NCI-H510A treated with DMSO at 0.1 percent for 48 hours (cell line): ENCODE measurements at places on chromosomes 12 and 14.

DNA sequence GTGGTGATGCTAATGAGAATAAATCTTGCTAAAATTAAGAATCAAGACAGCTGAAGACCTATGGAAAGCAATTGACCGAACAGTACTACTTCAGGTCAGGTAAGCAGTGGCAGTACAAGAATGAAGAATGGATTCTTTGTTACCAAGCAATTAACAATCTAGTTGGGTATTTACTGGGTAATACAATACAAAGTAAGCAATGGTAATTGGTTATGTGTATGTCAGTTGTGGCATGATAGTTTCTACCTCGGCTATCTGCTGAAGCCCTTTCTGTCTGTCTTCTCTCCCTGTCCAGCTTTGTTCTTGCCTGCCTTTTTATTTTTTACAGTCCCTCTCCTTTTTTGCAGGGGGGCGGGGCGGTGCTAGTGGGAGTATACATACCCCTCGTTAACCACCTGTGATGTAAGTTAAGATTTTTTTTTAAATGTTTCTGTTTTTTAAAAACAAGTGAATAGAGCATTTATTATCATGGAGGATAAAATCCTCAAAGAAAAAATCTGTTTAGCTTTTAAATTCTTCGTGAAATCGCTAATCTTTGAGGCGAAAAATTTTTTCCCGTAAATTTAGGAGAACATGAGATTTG is 75.9 kb downstream of the RCOR1 start:
- peak; percentile 76 for DNase-seq

DNA sequence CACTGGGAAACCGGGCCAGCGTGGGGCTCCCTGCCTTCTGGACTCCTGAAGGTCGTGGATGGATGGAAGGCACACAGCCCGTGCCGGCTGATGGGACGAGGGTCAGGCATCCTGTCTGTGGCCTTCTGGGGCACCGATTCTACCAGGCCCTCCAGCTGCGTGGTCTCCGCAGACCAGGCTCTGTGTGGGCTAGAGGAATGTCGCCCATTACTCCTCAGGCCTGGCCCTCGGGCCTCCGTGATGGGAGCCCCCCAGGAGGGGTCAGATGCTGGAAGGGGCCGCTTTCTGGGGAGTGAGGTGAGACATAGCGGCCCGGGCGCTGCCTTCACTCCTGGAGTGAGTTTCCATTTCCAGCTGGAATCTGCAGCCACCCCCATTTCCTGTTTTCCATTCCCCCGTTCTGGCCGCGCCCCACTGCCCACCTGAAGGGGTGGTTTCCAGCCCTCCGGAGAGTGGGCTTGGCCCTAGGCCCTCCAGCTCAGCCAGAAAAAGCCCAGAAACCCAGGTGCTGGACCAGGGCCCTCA is 26.9 kb downstream of the HIP1R start:
- no peak for DNase-seq

DNA sequence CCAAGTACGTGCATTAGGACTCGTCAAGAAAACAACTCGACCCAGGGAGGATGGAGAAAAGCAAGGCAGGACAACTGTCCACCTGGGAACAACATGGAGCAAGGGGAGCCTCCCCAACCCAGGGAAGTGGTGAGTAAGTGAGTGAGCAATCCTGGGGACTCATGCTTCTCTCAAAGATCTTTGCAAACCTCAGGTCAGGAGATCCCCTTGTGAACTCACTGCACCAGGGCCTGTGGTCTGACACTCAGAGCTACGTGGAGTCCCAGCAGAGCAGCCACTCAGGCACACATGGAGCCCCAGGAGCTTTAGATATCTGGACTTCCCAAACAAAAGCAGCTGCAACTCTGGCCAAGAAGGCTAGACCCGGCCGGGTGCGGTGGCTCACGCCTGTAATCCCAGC is 12.2 kb upstream of the OR5AU1 start:
- no peak for DNase-seq

DNA sequence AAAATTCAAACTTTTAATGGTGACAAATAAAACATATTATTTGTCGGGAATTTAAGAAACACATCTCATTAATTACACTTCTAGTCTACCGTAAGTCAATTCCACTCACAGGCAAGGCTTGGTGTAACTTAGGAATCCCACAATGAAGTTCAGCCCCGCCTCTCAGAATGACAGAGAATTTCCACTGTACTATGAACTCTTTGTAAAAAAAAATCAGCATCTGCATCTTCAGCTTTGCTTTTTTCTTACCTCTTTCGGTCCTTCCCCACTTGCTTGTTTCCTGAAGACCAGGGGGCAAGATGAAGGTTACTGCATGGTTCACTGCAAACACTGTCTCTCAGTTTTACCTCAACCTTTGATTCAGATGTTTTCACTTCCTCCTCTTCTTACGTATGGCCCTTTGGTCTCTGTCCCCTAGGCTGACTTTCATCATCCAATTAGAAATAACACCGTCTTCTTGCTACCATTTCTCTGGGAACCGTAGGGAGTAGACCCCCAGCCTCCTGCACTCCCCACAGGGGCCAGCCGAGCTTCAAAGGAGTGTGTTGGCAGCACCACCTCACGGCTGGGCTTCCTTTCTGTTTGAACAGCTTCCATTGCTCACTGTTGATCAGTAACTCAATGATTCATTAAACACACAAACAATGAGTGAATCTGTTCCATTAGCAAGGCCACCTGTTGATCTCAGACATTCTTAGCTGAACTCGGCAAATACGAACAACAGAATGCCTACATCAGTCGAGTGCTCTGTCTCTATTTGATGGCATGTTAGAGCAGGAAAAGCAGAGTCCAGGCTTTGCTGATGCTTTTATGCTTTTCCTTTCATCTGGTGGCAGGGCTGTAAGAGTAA is 343.0 kb downstream of the BMP4 start:
- no peak for DNase-seq

DNA sequence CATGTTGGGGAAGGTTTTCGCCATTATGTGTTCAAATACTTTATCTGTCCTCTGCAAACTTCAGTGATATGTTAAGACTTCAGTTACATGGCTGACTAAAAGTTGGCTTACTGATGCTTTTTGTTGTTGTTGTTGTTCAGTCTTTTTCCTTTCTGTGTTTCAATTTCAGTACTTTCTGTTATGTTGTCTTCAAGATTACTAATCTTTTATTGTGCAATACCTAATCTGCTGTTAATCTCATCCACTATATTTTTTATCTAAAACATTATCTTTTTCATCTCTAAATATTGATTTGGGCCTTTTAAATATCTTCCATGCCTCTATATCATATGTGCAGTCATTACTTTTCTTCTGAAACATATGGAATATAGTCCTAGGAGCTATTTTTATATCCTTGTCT is 7.0 kb downstream of the CGRRF1 start:
- DNase-seq, result no peak

- DNase-seq, result no peak
These were observed 18.1 kb downstream of the TMEM253 start for GRCh38 chr14:21118933-21119332.

DNA sequence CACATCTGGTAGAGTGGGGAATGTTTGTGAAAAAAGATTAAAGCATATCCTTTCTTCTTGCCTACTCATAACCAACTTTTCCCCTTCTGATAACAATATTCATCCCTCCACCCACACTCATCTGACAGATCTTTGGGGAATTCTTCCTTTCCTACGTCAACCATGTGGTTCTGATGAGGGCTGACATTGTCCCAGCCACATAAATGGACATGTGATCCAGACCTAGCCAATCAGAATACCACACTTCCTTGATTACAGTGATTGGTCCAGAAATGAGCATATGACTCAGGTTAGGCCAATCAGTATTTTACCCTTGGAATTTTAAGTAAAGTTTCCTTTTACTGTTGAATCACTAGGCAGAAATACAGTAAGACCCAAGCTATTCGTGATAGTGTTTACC is 58.9 kb downstream of the GPR65 start:
- no peak for DNase-seq

GRCh38 chr14:77416836-77417235 is 6.5 kb downstream of the NOXRED1 start:
- no peak for DNase-seq

DNA sequence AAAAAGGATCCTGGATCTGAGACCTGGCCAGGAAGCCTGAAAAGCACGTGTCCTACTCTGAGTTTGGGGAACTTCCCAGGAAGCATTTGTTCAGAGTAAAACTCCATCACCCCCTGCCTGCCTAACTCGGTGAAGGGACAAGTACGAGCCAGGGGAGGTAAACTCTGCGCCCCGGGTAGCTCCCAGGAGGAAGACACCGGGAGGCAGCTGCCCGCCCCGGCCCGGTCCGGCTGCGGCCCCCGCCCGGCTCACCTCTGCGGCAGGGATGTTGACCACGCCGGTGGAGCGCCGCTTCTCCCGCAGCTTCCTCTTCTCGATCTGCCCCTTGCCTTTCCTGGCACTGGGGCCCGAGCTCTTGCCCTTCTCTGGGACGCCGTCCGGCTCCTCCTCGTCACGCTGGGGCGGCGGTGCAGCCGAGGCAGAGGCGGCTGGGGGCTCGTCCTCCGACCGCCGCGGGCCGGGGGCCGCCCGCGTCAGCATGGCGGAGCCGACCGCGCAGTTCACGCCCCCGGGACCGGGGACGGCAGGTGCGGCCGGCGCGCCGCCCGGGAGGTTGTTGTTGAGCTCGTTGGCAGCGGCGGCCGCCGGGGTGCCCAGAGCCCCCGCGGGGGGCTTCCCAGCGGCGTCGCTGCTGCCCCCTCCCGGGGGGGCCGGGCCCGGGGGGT is 1.2 kb downstream of the PAWR start:
- peak; percentile 67 for DNase-seq

DNA sequence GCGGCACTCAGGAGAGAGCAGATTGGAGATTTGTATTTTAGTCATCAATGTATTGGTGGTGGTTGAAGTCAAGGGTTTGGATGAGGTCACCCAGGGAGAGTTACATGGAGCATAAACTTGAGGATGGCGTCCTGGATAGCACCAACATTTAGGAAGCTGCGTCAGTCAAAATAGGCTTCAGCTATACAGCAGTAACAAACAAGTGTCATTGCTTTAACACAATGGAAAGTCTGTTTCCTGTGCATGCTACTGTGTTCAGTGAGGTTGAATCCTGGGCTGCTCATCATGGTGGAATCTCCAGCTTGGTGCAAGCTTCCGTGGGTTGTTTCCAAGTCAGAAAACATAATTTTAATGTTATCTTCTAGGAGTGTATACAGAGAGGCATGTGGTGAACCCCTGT is 180.4 kb downstream of the CFAP54 start:
- DNase-seq, result no peak

- no peak for DNase-seq
These were observed 58.7 kb downstream of the ST8SIA1 start for GRCh38 chr12:22275843-22276242.

- DNase-seq, result no peak
These were observed 3.4 kb downstream of the BAZ2A start for GRCh38 chr12:56626701-56627100.

GRCh38 chr14:96802963-96803362 is 5.8 kb downstream of the VRK1 start:
- DNase-seq, result no peak

DNA sequence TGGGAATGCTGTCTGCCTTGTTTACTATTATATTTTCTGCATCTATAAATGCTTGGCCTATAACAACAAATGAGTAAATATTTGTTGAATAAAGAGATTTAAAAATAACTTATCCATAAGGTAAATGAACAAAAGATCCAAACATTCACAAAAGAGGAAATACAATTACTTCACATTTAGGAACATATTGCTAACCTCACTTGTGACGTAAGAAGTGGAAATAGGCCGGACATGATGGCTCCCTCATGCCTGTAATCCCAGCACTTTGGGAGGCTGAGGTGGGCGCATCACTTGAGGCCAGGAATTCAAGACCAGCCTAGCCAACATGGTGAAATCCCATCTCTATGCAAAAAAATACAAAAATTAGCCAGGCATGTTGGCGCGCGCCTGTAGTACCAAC is 25.7 kb upstream of the CKAP4 start:
- no peak for DNase-seq

- DNase-seq, result peak; percentile 85
These were observed 13.7 kb downstream of the COA8 start for GRCh38 chr14:103576371-103577024.

- DNase-seq, result no peak
These were observed 57.1 kb downstream of the METTL25 start for GRCh38 chr12:82415402-82415801.

- no peak for DNase-seq
These were observed 227.2 kb upstream of the ATP2B1 start for GRCh38 chr12:89935850-89936249.

- DNase-seq, result no peak
These were observed 9.2 kb upstream of the RILPL2 start for GRCh38 chr12:123445388-123446332.

- no peak for DNase-seq
These were observed 38.1 kb downstream of the BBS10 start for GRCh38 chr12:76310110-76310509.

DNA sequence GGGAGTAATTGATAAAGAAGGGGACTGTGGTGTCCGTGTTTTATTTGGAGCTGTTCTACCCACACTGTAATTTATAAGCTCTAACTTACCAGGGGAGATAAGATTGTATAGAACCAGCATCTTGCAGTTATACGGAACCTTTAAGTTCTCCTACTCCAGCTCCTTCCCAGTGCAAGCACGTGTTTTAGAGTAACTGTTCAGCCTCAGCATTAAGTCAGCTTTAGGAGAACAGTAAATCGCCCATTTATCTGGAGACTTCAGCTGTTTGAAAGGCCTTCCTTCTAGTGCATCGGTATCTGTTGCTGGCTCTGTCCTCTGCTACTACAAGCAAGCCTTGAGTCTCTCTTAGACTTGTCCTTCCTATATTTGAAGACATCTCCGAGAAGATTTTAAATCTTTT is 95.6 kb downstream of the ETV6 start:
- no peak for DNase-seq

GRCh38 chr14:26527095-26527494 is 70.7 kb downstream of the NOVA1 start:
- no peak for DNase-seq

- DNase-seq, result no peak
These were observed 1512.4 kb upstream of the FLRT2 start for GRCh38 chr14:84017495-84017894.
